ENCODE measurements at places on chromosomes 7 and 10.

- no peak for DNase-seq
Measured at GRCh38 chr7:30001998-30002397, 12.4 kb upstream of the SCRN1 start.

DNA sequence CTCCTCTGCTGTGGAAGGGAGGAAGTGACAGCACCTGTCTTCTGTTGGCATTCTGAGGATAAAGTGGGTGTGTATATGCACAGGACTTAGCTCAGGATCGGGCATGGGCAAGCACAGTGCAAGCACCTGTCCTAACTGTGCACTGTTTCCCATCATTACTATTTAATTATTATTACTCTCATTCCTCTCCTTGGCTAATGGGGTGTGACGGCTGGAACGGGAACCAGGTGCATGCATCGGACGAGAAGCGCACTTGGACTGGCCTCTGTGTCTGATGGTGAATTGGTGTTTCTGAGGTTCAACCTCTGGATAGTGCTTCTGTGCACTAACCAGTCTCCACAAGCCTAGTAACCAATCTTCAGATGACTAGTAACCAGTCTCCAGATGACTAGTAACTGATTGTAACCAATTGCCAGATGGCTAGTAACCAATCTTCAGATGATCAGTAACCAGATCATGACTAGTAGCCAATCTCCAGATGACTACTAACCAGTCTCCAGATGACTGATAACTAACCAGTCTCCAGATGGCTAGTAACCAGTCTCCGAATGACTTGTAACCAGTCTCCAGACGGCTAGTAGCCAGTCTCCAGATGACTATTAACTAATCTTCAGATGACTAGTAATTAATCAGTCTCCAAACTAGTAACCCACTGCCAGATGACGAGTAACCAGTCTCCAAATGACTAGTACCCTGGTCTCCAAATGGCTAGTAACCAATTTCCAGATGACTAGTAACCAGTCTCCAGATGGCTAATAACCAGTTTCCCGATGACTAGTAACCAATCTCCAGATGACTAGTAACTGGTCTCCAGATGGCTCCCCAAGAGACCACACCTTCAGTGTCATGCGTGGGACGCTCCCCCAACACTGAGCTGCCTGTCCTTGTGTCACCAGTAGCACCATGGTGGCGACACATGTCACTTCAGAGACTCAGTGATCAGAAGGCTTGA, 85.8 kb downstream of the PAXIP1 start:
- no peak for DNase-seq

GRCh38 chr10:124892905-124893304, 49.0 kb upstream of the ZRANB1 start:
- no peak for DNase-seq

DNA sequence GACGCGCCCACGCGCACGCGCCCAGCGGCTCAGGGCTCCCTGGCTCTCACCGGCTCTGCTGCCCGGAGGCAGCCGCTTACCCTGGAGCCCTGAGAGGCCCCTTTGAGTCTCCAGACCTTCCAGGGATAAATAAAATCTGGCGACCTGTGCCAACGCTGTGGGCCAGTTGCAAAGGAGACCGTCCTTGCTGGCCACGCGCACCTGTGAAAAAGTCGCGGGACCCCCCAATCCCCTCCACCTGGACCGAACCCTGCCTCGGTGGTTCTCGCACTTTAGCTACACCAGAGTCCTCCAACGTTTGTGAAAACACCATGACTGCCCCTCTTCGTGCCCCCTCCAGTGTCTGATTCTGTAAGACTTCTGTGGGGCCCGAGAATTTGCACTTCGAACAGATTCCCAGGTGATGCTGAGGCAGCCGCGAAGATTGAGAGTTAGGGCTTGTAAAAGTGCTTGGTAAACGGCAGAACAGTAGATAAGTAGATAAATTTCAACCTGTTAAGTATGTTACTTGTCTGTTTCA, 102.4 kb upstream of the SVIL start:
- DNase-seq = no peak

DNA sequence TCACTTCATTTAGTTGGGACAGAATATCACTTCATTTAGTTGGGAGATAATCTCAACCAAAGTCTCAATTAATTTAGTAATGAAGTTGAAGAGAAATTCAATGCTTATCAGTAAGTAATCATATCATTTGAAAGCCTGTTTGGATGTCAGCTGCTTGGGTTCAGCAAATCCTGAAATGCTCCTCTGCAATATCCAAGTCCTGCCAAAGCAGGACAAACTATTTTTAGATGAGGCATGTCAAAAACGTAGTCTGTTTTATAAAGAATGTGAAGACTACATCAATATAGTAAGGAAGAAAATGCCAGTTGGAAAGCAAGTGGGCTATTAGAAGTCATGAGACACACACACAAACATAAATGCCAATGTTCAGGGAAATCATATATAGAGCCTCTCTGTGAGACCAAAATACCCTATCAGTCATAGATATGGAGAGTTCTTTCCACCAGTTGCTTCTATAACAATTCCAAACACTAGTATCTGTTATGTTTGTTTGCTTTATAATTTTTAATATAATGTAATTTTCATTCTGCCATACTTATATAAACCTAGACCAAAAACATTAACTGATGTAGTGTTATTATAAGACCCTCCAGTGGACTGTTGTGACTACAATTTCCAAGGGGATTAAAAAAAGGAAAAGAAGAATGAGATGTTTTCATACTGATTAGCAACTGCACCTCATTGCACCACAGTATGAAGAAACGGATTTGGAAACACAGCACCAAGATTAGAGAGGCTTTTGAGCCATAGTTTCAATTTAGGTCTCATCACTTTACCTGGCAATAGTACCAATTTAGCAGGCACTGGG, 160.7 kb downstream of the LRRTM3 start:
- DNase-seq = no peak

DNA sequence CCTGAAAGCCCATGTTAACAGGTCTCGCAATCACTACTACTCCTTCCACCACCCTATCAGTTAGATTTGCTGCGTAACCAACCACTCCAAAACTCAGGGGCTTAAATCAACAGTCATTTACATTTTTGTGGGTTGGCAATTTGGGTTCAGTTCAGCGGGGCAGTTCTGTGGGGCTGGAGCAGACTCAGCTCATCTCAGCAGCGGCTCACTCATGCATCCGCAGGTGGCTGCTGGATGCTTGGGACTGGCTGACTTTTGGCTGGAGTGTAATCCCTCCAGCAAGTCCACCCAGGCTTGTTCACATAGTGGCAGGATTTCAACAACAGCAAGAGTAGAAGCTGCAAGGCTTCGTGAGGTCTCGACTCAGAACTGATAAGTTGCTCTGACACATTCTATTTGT, 79.2 kb downstream of the NEUROD6 start:
- DNase-seq = no peak

DNA sequence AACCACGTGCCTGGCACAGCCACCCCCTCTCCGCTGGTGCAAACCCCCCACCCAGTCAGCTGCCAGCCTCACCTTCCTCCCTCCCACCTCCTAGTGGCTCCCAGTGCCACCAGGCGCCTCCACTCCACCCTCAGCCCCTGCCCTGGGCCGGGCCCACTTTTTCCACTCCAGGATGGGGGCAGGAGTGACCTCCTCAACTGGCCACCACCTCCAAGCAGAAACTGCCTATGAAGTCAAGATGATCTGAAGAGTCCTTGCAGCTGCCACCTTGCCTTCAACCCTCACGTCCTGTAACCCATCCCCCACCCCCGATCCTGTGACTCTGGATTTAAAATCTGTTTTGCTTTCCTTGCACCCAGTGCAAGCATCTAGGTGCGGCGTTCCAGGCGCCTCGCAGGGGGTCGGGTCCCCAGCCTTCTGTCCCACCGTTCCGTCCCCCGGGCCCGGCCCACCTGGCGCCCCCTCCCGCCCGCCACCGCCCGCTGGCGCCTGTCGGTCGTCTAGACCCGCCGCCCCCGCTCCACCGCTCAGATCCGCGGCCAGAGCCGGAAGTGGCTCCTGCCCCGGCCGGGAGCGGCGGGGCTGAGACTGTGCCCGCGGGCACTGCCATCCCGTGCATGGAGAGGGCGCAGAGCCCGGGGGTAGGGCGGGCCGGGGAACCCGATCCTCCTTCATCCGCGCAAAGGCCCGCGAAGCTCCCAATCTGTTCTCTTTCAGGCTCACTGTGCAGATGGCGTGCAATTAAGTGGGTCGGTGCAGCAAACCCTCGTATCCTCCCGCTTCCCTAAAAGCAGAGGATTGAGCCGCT, 51.2 kb upstream of the GTF2I start:
- peak; percentile 94 for DNase-seq

DNA sequence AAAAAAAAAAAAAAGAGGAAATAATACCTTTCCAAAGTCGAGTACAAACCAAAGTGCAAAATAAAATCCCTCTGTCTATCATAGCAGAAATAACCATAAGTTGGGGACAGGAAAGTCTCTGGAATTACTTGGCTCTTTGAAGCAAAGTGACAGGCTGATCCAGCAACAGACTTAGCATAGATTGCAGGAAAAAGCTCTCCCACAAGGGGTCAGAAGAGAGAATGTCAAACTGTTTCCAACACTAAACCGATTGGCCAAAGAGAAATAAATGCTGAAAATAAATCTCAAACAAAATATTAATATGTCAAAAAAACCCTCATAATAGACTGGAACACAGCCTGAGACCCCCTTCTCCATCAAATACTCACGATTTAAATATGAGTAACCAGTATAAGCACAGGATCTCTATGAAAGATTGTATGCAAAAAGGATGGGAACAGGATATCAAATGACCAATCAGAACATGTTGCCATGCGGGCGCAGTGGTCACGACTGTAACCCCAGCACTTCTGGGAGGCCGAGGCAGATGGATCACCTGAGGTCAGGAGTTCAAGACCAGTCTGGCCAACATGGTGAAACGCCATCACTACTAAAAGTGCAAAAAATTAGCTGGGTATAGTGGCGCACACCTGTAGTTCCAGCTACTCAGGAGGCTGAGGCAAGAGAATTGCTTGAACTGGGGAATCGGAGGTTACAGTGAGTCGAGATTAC, 1000.7 kb upstream of the LRRN3 start:
- no peak for DNase-seq
